ENCODE measurements at places on chromosomes 11 and 22.

GRCh38 chr11:75265851-75266531 is 25.4 kb downstream of the TPBGL start:
- DNase-seq, result no peak

- DNase-seq, result no peak
Observed at GRCh38 chr11:115466122-115466521, 38.1 kb downstream of the CADM1 start.

- no peak for DNase-seq
Observed at GRCh38 chr11:67634366-67635230, 4.9 kb upstream of the NUDT8 start.

DNA sequence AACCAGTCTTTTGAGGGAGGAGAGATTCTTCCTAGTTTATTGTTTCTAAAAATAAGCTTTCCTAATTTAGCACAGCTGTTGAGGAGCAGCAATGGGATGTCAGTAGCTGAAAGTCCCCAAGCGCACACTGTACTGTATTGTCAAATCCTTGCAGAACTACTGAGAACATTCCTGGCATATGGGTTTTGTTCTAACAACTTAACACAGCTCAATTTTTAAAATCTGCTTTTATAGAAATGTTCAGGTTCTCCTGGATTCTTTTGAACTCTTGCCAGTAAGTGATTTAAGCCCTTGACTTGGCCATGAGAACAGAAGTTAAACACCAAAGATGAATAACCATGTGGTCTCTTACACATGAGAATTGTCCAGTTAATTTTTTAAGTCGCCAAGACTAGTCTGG is 218.6 kb downstream of the FAT3 start:
- DNase-seq, result no peak

- no peak for DNase-seq
Observed at GRCh38 chr11:65932558-65932919, 12.7 kb upstream of the TSGA10IP start.

DNA sequence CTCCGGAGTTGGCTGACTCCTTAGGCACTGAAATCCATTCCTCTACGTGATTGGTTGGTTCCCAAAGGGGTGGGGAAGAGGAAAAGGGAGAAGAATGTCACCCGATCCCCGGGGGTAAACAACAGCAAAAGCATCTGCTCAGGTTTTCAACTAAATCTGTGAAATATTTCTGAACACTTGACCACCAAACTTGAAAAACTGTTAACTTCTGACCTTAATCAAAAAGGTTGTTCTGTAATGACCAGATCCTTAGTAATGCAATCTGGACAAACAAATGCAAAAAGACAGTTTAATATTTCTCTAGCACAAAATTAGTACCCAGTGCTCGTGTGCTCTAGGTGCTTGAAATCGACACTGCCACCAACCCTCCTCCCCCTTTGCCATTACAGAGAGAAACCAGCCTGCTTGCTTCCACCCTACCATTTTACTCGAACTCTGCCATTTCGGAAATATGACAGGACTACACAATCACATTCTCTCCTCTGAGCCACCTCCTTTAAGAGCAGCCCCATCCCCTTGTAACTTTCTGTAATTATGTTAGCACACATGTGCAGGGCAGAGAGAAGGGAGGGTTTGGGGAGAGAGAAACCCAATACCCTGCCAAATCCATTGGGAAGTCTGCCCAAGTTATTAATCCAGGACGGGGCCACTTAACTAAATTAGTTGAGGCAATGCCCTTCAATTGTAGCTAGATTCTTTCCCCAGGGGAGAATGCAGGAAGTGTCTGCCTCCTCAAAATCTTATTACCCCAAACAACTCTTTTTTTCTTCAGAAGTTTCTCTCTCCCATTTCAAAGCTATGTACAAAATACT is 113.8 kb downstream of the RBFOX2 start:
- DNase-seq, result peak; percentile 51

GRCh38 chr11:74297484-74297883 is 14.0 kb downstream of the P4HA3 start:
- DNase-seq, result no peak

DNA sequence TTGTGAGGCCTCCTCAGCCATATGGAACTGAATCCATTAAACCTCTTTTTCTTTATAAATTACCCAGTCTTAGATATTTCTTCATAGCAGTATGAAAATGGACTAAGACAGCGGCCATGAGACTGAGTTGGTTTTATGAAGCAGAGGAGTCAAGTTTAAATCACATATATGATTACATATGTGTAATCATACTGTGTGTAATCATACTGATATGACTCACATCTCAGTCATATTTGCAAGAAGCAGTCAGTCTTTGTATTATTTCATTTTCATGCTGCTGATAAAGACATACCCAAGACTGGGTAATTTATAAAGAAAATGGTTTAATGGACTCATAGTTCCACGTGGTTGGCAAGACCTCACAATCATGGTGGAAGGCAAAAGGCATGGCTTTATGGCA is 89.8 kb downstream of the SYT9 start:
- DNase-seq, result no peak

DNA sequence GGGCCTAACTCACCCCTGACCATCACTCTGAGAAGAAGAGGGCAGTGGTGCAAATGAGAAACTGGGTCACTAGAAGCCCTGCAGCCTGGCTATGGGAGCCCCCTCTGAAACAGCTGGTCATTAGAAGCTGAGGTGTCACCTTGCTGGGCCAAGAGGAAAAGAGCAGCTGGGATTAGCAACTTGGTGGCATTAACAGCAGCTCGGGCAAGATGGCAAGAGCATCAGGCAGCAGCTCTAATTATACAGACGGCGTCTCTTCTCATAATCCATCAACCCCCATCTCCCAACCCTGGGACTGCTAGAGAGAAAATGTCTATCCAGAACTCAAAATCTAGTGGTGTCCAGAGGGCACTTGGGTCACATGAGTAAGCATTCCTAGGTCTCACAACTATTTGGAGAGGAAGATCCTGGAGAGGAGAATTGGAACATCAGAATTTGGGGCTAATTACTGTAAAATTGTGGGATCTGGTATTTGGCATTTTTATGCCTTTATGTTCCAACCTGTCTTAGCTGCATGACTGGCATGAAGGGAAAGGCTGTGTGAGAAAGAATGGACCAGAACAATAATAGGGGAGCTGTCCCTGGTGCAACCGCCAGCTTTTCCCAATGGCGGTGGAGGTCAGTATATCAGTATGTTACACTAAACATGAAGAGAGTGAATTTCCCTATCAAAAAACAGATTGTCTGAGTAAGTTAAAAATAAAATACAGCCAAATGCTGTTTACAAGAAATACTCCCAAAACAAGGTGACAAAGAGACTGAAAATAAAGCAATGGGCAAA is 7.6 kb upstream of the LMO1 start:
- no peak for DNase-seq

- no peak for DNase-seq
Observed at GRCh38 chr11:107218123-107219013, 200.1 kb upstream of the GUCY1A2 start.

GRCh38 chr22:41487037-41487935 is 18.4 kb downstream of the ACO2 start:
- no peak for DNase-seq

DNA sequence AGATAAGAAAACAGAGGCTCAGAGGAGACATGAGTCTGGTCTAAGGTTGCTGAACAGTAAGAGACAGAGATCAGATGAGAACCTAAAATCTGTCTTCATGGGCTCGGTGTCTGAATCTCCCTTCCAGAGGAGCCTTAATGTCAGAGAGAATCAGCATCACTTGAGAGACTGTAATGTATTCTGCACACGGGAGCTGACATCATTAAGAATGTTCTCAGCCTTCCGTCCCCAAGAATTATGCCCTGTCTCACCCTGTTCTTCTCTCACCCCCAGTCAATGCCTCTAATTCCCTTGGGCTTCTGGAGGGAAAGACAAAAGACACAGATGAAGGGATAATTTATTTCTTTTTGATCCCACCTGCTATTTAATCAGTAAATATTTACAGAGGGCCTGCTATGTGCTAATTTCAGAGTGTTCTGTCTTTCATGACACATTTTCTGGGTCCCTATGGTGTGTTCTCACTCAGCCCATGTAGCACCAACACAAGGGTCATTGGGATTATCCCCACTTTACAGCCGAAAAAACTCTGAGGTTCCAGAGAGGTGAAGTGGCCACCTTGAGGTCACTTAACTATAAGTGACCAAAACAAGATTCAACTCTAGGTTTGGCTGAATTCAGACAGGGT is 61.8 kb downstream of the CD82 start:
- no peak for DNase-seq

DNA sequence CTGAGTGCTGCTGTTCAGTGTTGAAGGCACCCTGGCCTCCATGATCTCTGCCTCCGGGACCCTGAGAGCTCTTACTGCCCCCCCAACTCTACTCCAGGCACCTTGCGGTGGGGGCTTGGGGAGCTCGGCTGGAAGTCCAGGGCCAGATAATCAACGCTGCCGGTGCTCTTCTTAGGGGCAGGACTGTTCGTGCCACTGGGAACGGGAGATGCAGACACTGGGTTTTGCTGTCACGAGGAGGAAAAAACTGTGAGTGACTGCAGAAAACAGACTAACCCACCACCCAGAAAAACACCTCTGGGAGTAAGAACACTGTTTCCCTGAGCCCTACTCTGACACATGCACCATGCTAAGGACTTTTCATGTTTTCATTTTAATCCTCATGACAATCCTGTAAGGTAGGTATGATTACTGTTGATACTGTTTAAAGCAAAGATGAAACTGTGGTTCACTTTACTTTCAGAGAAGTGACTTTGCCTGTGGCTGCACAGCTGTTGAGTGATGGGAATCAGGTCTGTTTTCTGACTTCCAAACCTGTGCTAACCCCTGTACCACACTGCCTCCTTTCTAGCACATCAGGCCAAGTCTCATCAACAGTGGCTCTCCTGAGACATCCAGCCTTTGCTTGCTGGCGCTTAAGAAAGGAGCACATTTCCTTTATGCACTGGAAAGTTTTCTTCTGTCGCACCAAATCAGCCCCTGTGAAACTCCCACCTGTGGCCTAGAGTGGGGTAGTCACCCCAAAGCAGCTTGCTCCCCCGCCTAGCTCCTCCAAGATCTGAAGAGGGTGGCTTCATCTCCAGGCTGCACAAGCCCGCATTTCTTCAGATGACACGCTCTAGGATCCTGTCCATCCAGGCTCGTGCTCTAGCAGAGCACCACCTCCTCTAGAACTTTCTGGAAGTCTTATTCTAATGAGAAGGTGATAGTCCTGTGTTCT is 31.8 kb downstream of the USP35 start:
- DNase-seq, result no peak

- DNase-seq, result no peak
Observed at GRCh38 chr11:65298655-65299179, 15.9 kb upstream of the CDC42EP2 start.

- DNase-seq, result no peak
Observed at GRCh38 chr11:1785749-1786413, 22.2 kb upstream of the CTSD start.

DNA sequence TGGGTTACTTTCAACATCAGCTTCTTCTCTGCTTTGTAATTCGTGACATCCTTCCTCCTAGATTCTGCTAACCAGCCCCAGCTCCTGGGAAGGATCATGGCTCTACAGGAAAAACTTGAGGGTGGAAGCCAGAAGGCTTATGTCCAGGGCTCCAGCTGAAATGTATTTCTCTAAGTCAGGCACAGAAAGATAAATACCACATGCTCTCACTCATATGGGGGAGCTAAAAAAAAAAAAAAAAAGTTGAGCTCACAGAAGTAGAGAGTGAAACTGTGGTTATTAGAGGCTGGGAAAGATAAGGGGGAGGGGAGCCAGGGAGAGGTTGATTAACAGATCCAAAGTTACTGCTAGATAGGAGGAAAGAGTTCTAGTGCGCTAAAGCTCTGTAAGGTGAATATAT is 74.9 kb downstream of the DSCAML1 start:
- DNase-seq, result no peak

- DNase-seq, result no peak
Observed at GRCh38 chr11:28476049-28476448, 367.9 kb downstream of the METTL15 start.

- no peak for DNase-seq
Observed at GRCh38 chr11:95072948-95073347, 6.2 kb downstream of the SRSF8 start.

DNA sequence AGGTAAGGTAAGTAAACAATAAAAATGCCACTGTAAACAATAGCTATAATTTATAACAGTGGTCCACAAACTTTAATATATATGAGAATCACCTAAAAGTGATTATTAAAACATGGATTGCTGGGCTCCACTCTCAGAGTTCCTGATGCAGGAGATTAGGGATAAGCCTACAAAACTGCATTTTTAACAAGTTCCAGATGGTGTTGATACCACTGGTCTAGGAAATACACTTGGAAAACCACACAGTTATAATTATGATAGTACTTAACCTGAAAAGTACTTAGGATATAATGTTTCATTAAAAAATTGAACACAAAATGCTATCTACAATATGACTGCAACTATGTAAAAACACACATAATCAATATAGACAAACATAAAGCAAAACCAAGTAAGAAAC is 20.4 kb downstream of the FCHSD2 start:
- no peak for DNase-seq

DNA sequence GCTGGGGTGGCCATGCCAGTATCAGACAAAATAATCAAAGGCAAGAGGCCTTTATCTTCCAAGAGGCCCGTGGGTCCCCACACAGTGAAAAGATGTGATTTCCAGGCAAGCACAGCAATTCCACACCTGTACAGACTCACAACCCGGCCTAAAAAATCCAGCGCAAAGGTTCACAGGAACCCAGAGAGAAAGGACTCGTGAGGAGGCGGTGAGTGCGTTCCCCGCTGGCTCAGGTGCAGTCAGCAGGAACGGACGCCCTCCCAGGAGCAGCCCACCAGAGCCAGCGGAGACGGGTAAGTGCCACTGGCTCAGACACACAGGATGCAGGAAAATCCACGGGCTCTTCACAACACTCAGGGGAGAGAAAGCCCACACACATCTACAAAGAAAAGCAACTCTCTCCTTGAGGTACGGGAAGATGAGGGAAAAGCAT is 4.4 kb downstream of the TOLLIP start:
- no peak for DNase-seq

DNA sequence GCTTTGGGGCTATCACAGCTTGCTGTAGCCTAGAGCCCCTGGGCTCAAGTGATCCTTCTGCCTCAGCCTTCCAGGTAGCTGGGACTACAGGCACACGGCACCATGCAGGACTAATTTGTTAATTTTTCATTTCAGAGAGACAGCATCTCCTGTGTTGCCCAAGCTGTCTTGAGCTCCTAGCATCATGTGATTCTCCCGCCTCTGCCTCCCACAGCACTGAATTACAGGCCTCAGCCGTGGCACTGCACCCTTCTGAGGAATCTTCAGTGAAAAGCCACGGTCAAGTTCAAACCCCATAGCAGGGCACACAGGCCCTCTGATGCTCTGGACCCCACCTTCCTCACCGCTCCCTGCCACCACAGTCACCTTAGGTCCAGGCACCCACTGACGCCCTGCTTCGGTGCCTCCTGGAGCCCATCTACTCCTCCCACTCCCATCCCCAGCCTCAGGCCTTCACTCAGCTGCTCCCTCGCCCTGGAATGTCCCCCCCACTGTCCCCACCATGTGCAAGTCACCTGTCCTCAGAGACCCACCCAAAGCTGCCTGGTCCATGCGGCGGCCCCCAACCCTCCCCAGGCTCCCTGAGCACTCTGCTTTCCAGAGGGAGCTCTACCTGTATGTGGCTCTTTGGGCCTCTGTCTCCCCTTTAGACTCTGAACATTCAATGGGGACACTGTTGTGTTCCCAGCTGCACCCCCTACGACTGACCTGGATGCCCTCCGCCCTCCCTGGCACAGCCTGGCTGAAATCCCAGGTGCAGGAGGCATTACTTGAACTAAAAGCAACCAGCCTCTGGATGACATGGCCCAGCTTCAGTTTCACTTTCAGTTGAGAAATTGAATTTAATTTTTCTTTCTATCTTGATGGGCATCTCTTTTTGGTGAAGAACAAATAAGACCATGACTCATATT is 1.6 kb downstream of the APOL2 start:
- no peak for DNase-seq

- no peak for DNase-seq
Observed at GRCh38 chr11:78767027-78767932, 192.6 kb upstream of the NARS2 start.

Measured in HS-27A (cell line).